ENCODE measurements at places on chromosomes 7 and 10.

DNA sequence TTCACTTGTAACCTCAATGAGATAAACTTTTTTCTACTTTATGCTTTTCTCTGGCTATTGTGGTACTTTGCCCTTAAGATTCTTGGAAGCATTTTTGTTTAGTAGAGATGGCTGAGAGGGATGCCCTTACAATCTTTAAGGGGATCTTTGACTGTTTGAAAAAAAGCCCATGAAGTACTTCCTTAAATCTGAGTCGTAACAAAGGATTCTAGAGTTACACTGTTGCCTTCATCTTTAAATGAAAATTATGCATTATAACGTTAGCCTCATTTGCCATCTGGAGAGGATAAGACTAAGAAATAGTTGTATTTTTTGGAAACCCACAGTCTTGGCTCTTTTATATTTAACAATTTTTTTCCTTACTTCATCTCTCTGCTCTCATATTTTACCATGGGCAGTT, 37.8 kb upstream of the FZD1 start:
- no peak for DNase-seq

DNA sequence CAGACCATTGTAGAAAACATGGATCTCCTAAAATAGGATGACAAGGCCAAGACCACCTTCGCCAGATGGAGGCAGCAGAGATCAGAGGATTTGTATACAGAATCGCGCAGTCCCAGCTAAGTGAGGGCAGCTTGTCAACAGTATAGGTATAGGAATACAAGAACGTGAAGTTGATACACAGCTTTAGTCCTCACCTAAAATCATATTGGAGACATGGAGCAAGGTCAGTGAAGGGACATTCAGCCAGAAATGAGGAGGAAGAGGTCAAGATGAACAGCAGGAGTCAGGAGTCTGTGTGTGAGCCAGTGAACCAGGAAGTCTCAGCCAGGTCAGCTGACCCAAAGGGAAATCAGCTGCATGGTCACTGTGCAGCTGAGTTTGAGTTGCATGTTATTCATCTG, 263.4 kb upstream of the PRKCQ start:
- no peak for DNase-seq

DNA sequence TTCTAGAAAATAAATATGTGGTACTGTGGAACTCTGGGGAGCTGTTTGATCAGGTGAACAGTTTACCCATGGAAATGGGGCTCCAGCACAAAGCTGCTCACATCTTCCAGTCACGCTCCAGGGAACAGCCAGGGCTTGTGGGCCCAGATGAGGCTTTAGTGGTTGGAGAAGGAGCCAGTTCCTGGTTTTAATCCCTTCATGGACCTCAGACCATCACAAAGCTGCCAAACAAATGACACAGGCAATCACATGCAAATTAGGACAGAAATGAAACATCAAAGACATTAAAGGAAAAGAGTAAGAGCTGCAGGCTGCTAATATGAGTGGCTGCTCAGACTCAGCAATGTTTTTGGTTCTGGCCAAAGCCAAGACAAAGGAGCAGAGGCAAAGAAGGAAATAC, 2.2 kb upstream of the ATP6V0E2 start:
- DNase-seq = no peak

DNA sequence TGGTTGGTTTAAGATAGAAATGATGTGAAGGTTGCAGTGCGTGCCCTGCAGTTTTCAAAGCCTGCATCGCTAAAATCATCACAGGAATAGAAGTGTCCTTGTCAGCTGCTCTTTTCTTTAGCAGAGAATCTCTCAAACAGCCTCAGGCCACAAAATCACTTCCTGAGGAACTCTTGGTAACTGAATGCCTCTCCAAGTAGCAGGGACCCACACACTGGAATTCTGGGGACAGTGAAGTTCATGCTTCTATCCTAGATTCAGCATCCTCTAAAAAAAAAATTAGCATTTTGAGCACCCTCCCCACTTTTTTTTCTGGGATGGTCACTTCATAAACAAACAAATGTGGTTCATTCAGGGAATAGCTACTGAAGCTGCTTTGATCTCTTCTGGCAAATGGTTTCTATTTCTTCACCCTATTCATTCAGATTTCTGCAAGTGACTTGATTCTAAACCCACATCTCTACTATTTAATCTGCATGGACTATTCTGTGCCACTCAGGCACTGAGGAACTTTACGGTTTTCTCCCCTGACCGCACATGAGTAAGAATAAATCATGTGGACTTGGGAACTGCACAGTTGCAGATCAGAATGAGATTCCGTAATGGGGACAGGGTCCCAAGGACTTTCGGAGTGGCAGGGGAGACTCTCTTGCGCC, 306.9 kb downstream of the FRMD4A start:
- no peak for DNase-seq

- no peak for DNase-seq
Observed at GRCh38 chr7:25638068-25638467, 409.8 kb upstream of the NPVF start.

- no peak for DNase-seq
Observed at GRCh38 chr10:113858541-113858940, 4.1 kb downstream of the NHLRC2 start.

DNA sequence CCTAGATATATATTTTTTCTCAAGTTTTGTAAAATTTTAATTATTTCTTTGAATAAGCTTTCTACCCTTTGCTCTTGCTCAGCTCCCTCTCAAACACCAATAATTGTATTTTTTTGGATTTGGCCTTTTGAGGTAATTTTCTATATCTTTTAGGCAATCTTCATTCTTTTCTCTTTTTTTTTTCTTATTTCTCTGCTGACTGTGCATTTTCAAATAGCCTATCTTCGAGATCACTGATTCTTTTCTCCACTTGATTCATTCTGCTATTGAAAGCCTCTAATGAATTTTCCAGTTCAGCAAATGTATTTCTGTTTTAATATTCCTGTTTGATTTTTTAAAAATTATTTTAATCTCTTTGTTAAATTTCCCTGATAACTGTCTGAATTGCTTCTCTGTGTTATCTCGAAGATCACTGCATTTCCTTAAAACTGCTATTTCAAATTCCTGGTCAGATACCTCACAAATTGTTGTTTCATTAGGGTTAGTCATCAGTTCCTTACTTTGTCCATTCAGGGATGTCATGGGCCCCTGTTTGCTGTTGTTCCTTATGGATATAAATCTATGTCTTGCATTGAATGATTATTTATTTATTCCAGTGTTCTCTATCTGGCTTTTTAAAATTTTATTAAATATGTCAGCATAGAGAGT, 100.1 kb upstream of the UNC5B start:
- DNase-seq = no peak

DNA sequence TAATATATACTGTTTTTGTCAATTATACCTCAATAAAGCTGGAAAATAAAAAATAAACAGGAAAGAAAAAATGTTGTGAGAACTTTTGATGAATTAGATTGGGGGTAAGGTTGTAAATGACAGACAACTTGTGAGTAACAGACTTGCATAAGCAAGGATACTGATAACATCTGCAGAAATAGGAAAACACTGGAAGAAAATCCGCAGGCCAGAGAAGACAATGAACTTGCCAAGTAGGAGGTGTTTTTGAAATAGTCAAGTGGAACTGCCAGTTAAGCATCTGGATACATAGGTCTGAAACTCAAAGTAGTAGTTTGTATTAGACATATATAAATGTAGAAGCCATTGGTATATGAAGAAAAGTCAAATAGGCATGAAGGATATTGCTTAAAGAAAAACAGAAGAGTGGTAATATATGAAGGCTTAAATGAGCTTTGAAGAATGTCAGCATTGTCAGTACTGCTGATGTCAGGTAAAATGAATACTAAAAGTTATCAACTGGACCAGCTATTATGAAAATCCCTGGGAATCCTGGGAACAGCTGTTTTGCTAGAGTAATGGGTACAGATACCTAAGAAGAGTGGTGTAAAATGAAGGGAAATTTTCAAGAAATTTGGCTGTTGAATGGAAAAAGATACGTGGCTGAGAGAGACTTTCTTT, 58.7 kb downstream of the DNAJC1 start:
- DNase-seq = no peak

- peak; percentile 1 for DNase-seq
Observed at GRCh38 chr7:148503900-148504487, 86.6 kb upstream of the C7orf33 start.

GRCh38 chr10:90966146-90966545, 45.3 kb upstream of the ANKRD1 start:
- DNase-seq = no peak

Measured in urothelium cell line (cell line).